NCI-H460 (cell line): ENCODE measurements at places on chromosomes 16 and 17. TPM values are rescaled to one million over a fixed set of nuclear protein-coding genes. Genes with fewer than 3 reads are reported as not detected.

- DNase-seq = no peak
These were observed 13.2 kb downstream of the RPH3AL start for GRCh38 chr17:339193-340061.

GRCh38 chr17:14845591-14846281 lies 419.4 kb downstream of the PMP22 start:
- DNase-seq = no peak

DNA sequence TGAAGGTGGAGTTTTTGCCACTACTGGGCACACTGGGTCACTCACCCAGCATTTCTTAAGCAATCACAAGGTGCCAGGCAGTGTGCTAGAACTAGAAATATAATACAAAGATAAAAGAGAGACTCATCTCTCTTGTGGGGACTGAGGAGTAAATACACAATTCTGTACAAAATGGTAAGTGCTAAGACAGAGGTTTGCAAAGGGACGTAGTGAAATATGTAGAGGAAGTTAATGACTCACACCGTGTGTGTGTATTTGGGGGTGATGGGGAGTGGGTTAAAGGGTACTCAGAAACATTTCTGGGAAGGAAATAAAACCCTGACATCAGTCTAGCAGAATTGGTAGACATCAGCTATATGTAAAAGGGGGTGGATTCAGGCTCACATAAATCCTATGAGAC lies 389.3 kb downstream of the CA10 start:
- no peak for DNase-seq

WFDC1 gene
- not detected in 2 replicates for total RNA-seq

NAA38 gene
- 46.6 and 67.2 TPM in 2 replicates for total RNA-seq

GRCh38 chr16:24539850-24540601 lies 660 bp downstream of the RBBP6 start:
- DNase-seq = no peak
